ENCODE measurements at places on chromosomes 16 and 17.

DNA sequence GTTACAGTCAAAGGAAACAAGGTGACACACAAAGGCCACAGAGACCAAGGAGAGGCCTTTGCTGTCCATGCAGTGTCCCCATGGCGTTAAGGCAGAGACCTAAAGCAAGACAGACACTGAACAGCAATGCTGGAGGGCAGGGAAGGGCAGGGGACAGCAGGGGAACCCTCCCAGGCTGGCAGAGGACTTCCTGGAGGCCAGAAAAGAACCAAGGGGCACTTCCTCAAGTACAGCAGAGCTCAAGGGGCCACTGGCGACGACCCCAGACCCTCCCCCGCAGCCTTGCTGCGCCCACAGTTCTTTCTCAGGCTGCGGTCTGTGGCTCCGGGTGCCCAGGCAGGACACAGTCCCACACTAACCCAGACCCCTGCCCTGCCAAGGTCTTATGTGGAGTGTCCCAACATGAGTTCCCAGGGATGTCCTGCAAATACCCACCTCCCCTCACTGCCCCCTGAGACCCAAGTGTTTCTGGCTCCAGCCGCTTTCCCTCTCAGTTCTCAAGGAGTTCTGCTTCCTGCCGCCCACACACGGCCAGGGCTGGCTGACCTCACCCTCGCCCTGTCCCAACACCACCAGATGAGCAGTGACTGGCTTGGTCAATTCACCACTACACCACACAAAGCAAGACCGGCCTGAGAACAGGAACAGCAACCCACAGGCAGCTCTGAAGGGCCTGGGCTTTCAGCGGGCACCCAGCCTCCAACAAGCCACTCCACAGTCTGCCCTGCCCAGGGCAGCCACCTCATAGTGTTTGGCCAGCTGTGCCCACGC is 4.2 kb downstream of the CLCN7 start:
- DNase-seq = no peak

- no peak for DNase-seq
Observed at GRCh38 chr17:70159980-70160379, 9.4 kb upstream of the KCNJ2 start.

DNA sequence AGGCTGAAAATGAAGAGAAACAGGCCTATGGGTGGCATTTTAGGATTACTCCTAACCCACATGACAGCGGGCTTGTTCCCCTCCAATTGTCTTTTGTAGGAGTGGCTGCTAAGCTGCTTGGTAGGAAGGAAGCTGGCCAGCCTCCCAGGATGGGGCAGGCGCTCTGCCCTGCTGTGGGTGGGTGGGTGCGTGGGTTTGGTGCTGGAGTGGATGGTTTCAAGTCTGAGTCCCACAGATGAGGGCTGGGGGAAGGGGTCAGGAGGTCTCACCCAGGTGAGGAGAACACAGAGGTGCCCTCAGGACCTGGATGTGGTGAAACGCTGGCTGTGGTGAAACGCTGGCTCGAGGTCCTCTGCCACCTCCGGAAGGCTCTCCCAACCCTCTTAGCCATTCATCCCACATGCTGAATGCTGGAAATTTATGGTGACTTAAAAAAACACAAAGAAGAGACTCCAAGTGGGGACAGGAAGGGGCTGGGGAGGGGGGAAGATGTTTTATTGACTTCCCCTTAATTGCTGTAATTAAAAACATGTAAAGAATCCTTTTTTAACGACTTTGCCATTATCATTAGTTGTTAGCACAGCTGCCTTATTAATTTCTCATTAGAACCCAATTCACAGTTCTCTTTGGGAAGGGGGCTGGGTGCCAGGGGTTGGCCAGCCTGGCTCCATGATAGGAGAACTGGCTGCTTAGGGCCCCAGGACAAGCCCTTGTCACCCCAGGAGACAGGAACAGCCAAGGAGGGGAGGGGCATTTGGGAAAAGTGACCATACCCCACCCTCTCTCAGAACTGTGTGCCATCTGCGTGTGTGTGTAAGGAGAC is 153.5 kb upstream of the CDC42EP4 start:
- DNase-seq = no peak

DNA sequence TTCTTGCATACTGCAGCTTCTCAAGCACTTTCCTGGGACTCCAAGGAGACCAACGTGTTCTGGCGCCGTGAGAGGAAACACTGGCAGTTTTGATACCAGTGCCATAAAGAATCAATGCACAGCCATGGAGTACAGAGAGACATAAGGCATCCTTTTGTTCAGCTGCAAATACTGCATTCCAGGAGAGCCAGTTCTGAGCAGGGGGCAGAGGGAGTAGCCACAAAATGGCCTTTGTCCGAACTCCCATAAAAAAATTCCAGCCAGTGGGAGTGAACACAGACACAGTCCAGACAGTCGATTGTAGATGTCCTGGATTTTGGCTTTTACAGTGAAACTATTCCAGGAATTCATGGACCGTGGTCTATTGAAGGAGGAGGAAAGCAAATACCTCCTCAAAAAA is 36.2 kb upstream of the TEKT3 start:
- DNase-seq = no peak

DNA sequence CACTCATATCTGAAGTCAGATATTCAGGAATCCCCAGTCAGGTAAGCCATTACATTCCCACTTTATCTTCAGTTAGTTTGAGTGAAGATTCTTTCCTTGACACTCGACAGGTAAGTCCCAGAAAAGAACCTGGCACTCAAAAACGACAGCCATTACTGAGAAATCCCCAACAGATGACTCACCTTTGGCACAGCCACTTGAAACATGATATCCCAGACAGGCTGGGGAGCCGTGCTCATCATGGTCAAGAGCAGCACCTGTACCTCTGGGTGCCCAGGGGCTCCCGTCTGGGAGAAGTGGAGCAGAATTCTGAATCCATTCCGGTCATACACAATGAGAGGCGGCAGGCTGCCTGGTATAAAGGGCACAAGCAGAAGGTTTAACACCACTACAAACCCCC is 16.8 kb upstream of the COG7 start:
- DNase-seq = no peak

DNA sequence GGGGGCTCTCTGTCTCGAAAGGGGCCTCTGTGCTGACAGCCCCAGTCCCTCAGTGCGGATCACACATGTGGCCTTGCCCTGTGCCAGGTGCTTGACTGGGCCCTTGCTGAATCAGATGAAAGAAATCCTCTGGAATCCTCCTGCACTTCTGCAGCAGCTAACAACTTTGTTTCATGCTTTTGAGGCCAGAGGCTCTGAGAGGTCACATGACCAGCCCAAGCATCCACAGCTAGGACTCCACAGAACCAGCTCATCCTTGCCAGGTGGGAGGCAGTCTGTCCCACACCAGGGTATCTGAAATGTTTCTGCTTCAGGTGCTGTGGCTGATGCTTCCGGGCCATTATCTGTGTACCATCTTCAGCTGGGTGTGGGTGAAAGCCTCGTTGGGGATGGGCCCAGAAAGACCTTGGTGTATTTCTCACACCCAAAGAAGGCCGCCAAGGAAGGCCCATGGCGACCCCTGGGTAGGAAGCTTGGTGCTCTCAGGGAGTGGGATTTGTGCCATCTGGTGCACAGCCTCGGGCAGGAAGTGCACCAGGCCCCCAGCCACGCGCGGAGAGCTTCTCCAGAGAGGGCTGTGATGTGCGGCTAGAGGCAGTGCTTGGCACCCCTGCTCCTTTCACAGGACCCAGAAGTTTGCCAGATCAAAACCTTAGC is 143.8 kb downstream of the CLEC16A start:
- no peak for DNase-seq

- DNase-seq = no peak
Observed at GRCh38 chr16:77424871-77425604, 9.8 kb downstream of the ADAMTS18 start.

DNA sequence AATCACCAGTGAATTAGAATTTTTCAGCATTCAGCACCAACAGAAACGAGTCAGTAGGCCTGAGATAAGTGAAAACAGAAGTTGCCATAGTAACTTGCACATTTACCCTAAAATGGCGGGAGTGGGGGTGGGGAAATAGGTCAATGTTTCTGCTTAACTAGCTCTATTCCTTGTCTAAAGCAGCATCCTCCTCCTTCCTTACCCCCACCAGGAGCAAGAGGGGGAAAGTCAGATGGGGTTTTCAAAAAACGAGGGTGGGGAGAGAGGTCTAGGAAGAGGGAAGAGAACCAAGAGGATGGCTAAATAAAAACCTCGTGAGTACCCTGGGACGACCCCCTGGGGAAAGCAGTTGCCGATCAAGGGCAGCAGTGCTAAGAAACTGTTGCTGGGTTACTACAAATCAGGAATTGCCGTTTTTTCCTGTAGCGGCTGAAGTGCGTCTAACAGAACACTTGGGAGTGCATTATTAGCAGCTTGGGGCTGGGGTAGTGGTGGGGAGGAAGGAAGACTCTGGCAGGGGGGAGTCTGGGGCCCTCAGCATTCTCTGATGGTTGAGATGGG is 34.4 kb upstream of the MNT start:
- no peak for DNase-seq

GRCh38 chr17:38904892-38905291 is 20.5 kb upstream of the LASP1NB start:
- DNase-seq = no peak

GRCh38 chr16:78192734-78193488 is 93.5 kb downstream of the WWOX start:
- no peak for DNase-seq

DNA sequence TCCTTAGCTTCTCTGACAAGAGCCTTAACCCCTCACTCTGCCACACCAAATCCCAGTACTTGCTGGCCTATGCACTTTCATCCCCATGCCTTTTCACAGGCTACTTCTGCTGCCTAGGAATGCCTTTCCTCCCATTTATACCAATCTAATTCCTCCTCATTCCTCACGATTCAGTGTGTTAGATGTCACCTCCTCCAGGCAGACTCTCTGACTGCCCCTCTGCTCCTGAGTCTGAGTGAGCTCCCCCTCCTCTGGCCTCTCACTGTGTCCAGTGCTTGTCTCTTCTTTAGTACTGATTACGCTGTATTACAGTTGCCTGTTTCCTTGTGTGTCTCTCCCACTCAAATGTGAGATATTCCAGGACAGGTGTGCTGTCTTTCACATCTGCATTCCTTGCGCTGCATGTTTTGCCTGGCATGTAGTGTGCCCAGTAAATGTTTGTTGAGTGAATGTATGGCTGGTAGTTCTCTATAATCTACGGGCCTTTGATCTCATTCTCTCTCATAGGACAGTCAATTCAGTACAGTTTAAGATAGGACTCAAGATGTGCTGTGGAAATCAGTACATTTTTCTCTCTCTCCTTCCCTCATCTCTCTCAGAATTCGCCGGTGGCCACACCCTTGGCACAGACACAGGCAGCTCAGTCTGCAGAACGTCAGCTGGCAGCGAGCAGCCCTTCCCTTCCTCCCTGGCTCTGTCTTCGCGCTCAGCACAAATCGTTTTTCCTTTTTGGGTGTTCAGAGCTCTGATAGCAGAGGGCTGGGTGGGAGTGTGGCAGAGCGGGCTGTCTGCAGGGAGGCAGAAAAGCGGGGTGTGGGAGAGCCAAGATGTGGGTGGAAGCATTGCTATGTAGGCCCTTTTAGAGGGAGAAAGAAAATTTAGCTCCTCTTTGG is 18.5 kb downstream of the ARL4D start:
- DNase-seq = no peak

- DNase-seq = no peak
Observed at GRCh38 chr17:4340914-4341615, 25.4 kb downstream of the UBE2G1 start.

GRCh38 chr17:50048988-50049387 is 6.9 kb upstream of the ITGA3 start:
- DNase-seq = no peak

DNA sequence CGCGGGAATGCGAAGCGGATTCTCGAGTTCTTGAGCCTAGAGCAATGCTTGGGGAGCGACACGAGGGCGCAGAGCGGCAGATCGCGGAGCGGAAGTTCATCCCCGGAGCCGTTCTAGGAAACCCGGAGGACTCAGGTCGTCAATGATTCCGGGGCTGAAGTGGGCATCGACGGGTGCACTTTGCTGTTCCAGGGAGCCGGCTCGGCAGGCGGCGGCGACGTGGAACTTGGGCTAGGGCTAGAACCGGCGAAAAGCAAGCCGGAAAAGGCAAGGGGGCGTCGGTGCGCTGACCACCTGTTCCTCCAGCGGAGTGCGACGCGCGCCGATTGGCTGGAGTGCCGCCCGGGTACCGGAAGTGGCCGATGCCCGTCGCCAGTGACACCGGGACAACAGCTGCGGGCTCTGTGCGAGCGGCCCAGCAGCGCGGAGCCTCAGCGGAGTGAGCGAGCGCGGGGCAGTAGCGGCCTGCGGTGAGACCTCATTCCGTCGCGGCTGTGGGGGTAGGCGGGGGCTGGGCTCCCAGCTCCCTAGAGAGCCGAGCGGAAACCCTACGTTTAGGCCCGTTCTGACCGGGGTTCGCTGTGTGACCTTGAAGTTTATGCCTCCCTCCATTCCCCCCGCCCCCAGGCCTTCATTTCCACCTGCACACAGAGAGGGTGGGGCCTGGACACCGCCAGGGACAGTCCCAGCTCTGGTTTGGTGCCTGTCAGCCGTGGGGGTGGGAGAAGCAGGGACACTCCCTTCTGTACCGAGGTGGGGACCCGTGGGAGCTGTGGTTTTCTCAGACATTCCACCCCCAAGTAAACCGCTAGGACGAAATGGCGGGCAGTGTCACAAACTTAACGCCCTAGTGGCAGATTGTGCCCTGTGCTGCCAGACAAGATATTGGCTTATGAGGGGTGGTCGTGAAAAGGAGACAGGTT is at the start of gene ZFP3:
Gene ZFP3, plus strand, starts transcription at position 362 of the 923 bp plus-strand sequence. CDS start 13,038 bp downstream, outside the sequence.
- no peak for DNase-seq

DNA sequence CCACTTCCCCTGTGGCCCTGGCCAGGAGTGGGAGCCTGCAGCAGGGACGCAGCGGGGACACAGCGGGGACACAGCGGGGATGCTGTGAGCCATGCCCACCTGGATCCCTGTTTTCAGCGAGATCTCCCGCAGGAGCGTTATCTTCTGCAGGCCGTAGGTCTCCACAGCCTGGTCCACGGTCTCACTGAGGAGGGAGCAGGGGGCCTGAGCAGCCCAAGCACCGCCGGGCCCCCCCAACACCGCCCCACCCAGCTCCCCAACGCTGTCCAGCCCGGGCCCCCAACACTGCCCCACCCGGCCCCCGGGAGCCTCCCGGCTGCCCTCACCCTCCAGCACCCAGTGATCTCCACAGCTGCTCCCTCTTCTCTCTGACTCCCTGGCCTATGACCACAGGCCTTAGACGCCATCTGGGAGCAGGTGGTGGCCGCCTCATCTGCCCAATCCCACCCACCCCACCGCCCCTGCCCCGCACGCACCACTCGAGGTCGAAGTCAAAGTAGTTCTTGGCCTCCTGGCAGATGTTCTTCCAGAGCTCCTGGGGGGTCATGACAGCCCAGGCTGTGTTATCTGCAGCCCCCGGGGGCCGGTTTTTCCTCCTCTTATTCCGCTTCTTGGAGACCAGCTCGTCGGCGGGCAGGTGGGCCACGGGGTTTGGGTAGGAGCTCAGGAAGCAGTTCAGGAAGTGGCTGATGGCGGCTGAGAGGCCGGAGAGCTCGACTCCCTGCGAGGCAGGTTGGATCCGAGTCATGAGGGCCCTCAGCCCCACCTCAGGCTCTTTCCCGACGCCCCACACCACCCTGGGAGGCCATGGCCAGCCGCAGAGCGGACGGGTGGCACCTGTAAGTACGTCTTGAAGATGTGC is 17.0 kb downstream of the CLUH start:
- DNase-seq = no peak

- no peak for DNase-seq
Observed at GRCh38 chr16:49806446-49806845, 49.5 kb downstream of the ZNF423 start.

GRCh38 chr16:9134739-9135138 is 43.3 kb downstream of the HAPSTR1 start:
- DNase-seq = no peak

All from GOT3 (cell line).